ENCODE measurements at places on chromosomes 1 and 21.
A peak's percentile ranks its signal among the peaks of the same experiment; 100 is the strongest.

DNA sequence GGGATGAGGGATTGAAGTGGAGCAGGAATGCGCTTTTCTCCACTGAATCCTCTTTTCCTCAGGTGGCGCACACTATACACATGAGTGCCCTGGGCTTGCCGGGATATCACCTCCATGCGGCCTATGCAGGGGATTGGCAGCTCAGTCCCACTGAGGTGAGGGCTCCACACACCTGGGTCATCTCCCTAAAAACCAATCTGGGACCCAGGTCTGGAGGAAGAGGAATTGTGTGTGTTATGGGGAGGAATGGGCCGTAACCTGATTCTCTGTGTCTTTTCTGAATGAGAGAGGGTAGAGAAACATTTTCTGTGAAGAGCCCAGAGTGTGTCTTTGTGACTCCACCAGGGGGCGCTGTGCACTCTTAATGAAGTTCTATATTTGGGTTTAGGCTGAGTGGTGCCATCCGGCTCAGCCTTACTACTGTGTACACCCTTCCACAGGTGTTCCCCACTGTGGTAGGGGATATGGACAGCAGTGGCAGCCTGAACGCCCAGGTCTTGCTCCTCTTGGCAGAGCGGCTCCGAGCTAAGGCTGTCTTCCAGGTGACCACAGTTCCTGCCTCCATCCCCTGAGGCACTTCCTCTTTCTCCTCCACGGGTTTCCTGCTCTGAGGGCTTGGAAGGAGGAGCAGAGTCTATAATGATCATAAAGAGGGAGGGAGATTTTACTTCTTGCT lies 1.5 kb downstream of the TOMM40L start:
- DNase-seq: peak; percentile 88

GRCh38 chr1:173601588-173601987 lies 1.3 kb downstream of the SLC9C2 start:
- DNase-seq: peak; percentile 7

GRCh38 chr1:171222936-171223335 lies 25.4 kb upstream of the FMO1 start:
- no peak for DNase-seq

GRCh38 chr1:222098404-222098803 lies 356.5 kb upstream of the DUSP10 start:
- no peak for DNase-seq

DNA sequence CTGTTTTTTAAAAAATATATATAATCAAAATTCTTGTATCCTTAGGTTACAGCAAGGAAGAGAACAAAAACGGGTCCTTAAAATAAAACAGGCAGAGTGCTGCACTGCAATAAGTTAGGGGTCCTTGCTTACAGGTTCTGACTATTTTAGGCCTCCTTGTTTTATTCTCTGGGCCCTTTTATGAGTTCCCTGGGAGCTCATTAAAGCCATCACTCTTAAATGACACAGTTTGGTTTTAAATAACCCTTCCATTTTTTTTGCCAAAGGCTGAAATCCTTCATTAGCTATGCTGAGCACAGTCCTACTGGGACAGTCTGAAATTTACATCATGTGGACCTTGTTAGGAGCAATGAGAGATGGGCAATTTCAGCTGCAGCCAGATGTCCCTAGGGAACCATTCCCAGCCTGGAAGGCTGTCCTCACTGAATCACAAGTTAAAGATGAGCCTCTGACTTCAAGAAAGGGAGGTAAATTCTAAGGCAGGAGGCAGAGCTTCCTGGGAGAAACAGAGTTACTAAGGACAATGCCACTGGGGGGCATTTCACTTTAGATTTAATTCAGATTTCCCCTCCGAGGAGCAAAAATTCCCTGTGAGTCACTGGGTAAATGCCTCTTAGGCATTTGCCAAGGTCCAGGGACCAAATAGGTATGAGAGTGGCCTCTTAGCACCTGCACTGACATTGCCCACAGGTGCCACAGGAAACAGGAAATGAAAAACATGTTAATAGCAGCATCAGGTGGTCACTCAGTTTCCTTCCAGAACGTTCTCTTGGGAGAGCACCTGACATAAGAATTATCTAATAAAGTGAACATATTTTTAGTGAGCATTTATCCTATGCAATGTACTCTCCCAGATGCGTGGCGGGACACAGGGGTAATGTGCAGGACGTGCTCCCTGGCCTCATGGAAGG lies 3.8 kb upstream of the MUL1 start:
- DNase-seq: no peak

DNA sequence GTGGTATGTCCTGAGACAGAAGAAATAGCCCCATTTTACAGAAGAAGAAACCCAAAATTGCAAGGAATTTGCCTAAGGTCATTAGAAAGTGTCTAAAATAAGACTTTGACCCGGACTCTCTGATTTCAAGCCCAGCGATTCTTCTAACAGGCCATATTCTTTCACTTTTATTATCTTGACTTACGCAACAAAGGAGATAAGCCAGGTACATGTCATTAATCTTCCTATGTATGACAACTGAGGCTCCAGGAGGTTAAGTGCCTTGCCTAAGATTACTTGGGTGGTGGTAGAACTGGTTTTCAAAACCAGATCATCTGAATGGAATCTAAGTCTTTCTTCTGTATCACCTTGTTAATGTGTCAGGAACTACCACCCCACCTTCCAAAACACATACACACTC lies 124.3 kb downstream of the PBX1 start:
- no peak for DNase-seq

GRCh38 chr1:246932366-246932700 lies 585 bp upstream of the AHCTF1 start:
- no peak for DNase-seq

DNA sequence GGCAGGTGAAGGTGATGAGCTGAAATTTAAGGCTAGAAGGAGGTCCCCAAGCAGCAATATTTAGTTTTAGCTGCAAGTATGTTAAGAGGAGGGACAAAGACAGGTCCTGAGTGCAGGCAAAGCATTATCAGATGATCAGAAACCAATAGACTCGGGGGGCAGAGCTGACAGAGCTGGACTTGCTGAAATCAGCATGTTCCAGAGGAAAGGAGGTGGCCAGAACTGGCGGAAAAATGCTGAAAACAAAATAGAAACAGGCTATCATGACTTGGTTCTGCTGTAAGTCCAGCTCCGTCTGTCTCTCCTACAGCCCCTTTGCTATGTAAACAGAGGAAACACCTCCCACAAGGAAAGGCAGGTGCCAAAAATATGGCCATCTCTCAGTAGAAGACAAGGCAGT lies at the start of gene CD5L:
CD5L (minus strand) TSS at position 101 of the 400 bp plus-strand sequence. CDS start 107 bp downstream, outside the sequence.
- DNase-seq: no peak

DNA sequence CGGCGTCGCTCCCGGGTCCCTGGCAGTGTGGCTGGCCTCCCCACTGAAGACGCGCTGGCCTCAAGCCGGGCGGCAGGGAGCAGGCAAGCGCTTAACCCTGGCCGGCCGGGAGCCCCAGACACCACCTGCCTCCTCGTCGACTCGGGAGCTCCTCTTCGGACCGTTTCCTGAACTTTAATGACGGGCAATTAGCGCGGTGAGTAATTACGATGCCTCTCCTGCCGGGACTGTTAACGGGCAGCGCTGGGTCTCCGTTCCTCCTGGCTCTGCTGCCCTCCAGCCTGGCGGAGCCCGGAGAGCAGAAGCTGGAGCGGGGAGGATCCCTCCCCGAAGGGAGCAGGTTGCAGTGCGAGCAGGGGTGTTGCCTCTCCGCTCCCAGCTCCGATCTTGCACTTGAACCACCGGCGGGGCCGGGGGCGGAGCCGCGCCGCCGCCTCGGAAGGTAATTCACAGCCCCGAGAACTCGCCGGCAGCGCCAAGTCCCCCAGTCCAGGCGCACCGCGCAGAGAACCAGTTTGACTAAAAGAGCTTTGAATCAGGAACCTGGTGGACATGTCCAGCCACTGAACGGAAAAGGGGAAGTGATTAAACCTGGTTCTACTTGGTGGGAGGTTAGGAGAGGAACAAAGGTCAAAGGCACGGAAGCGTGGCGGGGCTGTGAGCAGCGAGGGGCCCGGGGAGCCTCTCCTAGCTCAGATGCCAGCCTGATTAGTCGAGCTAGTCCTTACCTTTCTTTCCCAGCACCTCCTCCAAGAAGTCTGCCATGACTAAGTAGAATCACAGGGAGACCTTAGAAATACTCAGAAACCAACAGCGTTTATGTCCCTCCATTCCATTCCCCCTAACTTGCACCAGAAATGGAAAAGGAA lies 18.3 kb upstream of the PLEKHA6 start:
- peak; percentile 56 for DNase-seq

- no peak for DNase-seq
Observed at GRCh38 chr21:38284216-38284615, 27.4 kb downstream of the KCNJ15 start.

DNA sequence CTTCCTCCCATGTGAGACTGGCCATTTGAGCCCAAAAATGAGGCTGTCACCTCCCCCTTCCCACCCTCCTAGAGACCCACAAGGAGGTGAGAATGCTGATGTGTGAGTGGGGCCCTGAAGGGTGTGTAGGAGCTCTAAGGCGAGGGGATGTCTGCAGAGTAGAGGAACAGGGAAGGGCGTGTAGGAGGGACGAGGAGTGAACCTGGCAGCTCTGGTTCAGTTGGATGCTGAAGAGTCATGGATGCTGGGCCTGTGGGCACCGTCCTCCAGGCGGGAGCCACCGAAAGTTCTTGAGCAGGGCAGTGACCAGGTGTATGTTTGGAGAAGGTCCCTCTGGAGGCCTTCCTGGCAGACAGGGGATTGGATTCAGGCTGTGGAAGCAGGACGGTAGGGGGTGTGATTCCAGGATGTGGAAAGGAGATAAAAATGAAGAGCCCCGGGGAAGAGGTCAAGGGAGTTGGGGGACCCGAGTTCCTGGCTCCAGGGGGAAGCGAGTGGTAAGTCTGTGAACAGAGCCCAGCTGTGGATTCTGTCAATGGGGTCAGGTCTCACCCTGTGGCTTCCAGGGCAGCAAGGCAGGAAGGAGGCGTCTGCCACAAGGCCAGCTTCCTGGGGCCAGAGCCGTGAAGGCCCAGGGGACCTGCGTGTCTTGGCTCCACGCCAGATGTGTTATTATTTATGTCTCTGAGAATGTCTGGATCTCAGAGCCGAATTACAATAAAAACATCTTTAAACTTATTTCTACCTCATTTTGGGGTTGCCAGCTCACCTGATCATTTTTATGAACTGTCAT lies 7.9 kb downstream of the SAMD11 start:
- DNase-seq: no peak

All from B cell (primary cell).